ENCODE measurements at places on chromosomes 11 and 22. TPM values are rescaled to one million over a fixed set of nuclear protein-coding genes. Genes with fewer than 3 reads are reported as not detected.

Gene MS4A3
- total RNA-seq, result not detected

Gene RRP8
- 10.3 TPM for total RNA-seq

Gene HTR3A
- total RNA-seq, result not detected

Gene NXPE1
- not detected for total RNA-seq

Gene IZUMO1R
- not detected for total RNA-seq

Gene WNT7B
- total RNA-seq, result not detected

Gene SYVN1
- total RNA-seq, result 10.1 TPM

Gene APOA1
- total RNA-seq, result under 0.01 TPM

Gene KRTAP5-10
- not detected for total RNA-seq

Measured in lung microvascular endothelial cell (primary cell).